SHP77 treated with DMSO at 0.1 percent for 48 hours (cell line): ENCODE measurements at places on chromosomes 16 and 17.

DNA sequence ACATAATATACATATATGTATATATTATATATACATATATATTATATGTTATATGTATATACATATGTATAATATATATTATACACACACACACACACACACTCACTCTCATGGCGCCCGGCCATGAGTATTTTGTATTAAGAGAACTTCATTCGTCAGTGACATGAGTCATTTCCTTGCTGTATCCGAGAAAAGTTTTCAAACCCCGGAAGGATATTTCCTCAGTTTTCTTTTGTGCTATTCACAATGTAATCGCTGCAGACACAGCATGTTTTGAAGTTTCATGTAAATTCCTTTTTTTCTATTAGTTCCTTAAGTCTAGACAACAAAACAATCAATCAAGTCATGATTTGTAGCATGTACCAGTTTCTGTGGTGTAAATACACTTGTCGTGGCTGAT, 33.3 kb downstream of the OR1D5 start:
- no peak for DNase-seq

GRCh38 chr17:76246080-76247066, 6.1 kb upstream of the RNF157 start:
- DNase-seq, result no peak

DNA sequence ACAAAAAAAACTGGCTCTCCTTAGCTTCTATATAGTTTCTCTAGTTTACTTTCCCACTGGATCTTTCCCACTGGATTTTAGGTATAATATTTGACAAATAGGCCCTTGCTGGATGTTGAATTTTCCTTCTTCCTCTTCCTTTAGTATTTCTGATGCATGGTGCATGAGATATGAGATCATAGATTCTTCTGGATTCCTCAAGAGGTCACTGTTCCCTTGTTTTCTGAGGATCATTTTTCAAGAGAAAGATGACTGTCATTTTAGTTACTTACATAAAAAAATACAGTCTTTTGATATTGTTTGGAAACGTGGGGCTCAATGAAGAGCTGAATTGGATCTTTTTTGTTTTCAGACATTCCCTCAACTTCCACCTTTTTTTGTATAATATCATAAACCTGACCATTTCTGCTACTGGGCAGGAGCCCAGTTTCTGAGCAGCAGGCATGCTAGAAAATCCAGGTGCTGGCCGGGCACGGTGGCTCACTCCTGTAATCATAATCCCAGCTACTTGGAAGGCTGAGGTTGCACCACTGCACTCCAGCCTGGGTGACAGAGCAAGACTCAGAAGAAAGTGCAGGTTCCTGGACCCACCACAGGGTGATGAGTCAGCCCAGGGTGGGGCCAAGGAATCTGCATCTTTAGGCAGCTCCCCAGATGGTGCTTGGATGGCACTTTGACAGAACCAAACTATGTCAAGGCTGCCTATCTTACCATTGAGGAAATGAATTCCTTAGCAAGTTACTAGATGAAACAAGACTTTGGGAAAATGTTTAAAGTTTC, 70.3 kb downstream of the SDR42E1 start:
- DNase-seq, result peak; percentile 19

- DNase-seq, result peak; percentile 84
These were observed 19.4 kb downstream of the CEP295NL start for GRCh38 chr17:78883533-78884131.

- no peak for DNase-seq
These were observed 5.6 kb downstream of the SLC16A3 start for GRCh38 chr17:82234211-82235055.

GRCh38 chr16:30767767-30768465, 5.8 kb downstream of the RNF40 start:
- no peak for DNase-seq

- peak; percentile 14 for DNase-seq
These were observed 36.3 kb downstream of the OR1D5 start for GRCh38 chr17:3026856-3027751.

DNA sequence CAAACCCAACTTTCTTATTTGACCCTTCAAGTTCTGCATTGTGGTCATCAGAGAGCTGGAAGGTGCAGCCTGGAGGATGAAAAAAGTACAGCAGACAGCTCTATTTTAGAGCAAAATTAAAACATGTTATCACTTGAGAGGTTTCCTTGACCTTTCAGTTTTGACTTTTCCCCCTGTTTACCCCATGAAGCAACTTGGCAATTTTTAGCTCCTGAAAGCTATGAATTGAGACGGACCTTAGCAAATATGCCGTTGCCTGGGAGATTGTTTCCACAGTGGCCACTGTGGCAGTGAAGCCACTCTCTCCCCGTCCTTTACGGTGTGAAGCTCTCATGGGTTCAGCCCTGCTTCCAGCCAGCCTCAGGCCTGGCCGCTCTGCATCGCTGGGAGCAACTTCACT, 398.6 kb downstream of the CPPED1 start:
- no peak for DNase-seq

GRCh38 chr16:80717611-80718010, 86.8 kb downstream of the CDYL2 start:
- DNase-seq, result no peak

DNA sequence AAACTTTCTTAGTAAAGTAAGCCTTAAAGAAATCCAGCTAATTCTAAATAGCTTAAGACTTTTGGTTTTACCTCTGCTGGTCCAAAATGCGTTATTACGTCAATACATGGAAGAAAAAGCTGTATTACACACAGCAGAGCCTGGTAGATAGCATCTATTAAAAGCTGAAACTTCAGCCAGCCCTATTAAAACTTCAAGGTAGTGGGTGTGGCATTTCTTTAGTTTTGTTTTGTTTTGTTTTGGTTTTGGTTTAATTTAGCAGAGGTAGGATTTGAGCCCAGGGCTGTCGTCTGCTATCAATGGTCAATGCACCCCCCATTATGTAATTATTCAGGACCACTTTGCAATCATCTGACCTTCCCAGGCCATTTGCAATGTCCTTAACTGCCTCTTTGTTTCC, 318.4 kb upstream of the MAF start:
- DNase-seq, result no peak

DNA sequence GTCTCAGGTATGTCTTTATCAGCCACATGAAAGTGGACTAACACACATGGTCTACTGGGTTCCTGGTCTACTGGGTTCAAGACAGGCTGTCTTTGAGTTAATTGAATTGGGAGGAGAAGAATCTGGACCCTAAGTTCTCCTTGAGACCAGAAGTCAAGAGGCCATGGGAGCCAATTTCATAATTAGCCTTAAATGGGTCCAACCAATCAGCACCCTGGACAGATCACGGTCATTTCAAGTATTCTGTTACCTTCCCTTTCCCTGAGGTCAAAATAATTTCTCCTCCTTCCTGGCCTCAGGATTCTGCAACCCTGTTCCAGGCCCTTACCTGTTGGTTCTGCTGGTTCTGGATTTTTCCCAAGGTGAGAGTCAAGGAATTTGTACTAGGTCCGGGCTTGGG, 23.8 kb downstream of the OSBPL7 start:
- DNase-seq, result no peak

DNA sequence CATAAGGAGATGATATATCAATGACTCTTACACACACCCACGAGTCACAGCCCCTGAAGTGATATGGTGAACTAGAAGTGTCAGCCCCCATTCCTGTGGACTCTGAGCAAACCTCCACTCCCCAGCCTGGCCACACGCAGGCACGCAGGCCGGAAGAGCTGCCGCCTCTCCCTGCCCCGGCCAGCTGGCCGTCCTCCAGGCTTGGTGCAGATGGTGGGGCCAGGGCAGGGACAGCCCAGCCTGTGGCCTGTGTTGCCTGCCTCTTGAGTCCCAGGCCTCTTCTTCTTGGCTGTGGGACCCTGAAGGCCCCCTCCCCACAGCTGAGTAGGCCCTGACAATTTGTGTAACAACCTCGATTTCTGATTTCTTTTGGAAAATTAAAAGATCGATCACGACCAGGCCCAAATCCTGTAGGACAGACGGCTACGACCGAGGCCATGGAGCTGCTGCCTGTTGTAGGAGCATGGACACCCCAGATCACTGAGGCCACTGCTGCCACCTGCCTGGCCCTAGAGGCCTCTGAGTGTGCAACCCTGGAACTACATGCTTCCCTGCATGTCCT, 10.0 kb upstream of the MPRIP start:
- peak; percentile 99 for DNase-seq

DNA sequence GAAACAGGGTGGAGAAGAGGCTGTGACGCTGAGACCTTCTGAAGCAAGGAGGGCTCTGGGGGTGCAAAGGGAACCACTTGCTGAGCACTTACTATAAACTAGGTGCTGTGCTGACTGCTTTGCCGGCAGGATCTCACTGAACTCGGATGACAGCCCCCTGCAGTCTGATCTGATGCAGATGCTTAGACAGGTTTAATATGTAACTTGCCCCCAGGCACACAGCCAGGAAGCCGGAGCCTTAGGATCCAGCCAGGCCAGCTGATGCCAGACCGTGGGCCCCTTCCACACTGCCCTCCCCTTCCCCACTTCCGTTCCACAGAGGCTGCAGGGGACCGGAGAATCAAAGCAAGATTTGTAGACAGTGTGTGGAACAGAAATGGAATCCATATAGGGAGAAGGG, 23.1 kb downstream of the SPACA3 start:
- DNase-seq, result no peak

GRCh38 chr16:4795828-4796572, 831 bp downstream of the SMIM22 start:
- no peak for DNase-seq

DNA sequence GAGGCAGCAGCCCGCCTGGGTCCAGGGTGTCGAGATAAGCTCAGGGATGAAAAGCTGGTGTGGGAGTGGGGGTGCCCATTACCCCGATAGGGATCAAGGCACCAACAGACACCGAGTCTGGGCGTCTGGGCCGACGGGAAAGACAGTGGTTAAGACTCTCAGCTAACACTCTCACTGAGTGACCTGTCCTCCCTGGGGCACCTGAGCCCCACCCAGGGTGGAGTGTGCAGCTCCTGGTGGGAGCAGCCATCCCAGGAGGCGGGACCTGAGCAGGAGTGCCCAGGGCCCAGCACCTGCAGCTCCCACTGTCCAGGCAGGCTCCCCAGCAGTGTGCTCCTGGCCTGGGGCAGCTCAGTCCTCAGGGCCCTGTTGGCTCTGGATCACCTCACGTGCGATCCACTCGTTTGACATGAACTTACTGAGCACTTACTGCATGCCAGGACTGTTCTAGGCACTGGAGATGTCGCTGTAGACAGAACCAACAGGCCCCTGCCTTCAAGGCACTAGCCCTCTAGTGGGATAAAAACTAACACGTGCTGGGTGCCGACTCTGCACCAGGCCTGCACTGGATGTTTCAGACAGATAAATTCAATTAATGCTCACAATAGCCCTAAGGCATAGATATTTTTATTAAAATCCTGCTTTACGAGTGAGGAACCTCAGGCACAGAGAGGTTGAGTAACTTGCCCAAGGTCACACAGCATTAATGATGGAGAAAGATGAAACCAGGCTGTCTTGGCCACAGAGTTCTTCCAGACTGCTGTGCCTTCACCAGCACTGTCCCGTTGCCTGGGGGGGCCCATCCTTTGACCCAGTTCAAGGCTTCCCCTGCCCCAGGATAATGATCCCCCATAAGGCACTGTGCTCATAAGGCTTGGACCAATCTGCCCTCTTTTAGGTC, 1.9 kb downstream of the EVPLL start:
- DNase-seq, result no peak

DNA sequence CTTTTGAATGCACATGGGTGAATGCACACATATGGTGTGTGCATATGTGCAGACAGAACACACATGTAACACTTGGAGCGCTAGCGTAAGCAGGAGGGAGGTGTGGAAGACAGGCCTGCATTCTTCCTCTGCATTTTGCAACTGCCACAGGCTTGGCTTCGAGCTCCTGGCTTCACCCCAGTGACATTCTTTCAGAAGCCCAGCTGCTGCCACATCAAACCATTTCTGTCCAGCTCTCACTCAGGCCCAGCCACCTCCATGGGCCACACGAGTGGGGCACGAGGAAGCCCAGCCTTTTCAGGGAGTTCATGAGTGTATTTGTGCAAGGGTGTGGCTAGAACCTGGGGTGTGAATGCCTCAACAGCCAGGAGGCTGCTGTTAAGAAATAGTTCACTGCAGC, 18.8 kb downstream of the LGALS3BP start:
- no peak for DNase-seq

GRCh38 chr16:85561248-85562092, 51.7 kb upstream of the GSE1 start:
- DNase-seq, result no peak

DNA sequence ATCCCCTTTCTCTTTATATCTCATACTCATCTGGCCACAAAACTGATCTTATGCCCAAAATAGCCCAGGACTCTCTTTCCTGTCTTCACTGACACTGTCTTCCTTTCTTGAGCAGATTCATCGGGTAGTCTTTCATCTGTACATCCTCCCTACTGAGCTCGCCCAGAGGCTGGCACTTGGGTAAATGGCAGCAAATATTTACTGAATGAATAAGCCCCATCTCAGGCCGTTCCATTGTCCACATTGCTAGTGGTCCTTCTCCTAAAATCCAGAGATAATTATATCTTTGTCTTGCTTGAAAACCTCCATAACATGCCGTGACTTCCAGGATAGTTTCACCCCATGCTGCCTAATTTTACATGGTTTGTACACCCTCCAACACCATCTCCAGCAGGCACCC, 158.1 kb upstream of the SDK2 start:
- no peak for DNase-seq

DNA sequence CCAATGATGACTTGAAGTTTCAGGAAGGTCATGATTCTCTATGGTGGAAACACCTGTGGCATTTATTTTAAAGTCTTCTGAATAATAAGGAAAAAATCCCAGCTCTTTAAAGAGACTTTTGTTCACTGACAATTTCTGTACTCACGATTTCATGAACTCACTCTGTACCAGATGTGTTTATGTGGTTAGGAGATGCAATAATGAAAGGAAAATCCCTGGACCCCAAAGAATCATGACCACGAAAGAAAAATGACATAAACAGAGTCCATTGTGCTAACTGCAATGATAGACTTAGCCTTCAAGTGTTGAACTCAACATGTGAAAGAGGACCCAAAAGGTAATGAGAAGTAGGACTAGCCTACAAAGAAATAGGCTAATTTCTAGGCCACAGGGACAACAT, 947.5 kb downstream of the CDH11 start:
- no peak for DNase-seq

DNA sequence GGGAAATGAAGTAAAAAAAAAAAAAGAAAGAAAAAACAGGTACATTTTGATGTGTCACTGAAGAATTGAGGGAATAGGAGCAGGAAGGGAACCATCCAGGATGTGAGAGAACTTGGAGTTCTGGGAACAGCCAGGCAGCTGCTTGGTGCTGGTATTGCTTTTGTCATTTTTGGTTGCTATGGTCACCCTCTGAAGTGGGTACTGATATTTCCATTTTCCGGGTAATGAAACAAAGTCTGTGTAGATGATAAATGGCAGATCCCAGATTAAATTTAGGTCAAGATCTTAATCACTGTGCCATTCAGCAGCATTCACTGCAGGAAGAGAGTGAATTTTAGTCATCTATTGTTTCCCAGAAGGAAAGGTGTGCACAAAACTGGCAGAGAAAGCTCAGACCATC, 93.6 kb downstream of the ABCA8 start:
- DNase-seq, result no peak

- DNase-seq, result no peak
These were observed 903.1 kb upstream of the SOX9 start for GRCh38 chr17:71217769-71218168.

GRCh38 chr16:78405833-78406232, 306.4 kb downstream of the WWOX start:
- DNase-seq, result no peak
